ENCODE measurements at places on chromosomes 16 and 17.

DNA sequence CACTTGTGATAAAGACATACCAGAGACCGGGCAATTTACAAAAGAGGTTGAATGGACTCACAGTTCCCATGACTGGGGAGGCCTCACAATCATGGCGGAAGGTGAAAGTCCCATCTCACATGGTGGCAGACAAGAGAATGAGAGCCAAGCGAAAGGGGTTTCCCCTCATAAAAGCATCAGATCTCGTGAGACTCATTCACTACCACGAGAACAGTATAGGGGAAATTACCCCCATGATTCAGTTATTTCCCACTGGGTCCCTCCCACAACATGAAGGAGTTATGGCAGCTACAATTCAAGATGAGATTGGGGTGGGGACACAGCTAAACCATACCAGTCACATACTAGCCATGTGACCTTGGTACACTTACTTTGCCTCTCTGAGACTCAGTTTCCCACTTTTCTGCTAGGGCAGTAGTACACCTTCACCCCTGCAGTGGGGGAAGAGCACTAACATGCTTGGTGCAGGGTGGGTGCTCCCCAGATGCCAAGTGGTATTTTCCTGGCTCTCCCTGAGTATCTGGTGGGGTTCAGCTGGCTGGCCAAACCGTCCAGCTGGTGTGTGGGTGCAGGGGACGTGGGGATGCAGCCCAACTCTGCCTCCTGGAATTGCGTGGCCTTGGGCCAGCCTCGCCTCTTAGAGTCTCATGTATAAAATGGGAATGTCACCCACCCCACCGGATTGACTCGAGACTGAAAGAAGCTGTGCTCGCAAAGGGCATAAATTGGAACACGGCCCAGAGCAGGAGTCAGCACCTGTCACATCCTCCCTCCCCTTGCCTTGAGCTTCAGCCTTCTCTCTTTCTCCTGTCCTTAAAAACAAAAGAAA lies 364.1 kb downstream of the CPPED1 start:
- peak; percentile 16 for DNase-seq

DNA sequence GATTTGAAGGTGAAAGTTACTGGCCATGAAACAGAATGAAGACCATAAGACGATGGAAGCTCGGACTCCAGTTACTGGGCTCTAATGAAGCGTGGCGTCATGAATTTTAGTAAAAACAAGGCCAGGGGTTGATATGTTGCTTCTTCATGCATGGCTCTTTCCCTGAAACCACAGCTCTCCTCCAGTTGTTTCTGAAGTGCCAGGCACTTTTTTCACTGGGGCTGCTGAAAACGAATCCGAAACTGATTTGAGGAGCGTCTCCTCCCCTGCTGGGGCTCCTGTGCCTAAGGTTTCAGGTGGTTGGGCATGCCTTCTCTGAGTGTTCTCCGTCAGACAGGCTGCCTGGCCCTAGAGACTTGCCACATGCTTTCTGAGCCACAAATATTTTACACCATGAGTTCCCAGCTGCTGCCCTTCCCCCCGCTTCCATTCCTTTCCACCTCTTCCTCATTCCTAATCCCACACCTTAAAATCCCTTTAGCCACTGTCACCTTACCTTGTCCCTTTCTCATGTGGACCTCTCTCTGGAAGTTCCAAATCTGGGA lies 3.7 kb upstream of the MYL4 start:
- peak; percentile 60 for DNase-seq

DNA sequence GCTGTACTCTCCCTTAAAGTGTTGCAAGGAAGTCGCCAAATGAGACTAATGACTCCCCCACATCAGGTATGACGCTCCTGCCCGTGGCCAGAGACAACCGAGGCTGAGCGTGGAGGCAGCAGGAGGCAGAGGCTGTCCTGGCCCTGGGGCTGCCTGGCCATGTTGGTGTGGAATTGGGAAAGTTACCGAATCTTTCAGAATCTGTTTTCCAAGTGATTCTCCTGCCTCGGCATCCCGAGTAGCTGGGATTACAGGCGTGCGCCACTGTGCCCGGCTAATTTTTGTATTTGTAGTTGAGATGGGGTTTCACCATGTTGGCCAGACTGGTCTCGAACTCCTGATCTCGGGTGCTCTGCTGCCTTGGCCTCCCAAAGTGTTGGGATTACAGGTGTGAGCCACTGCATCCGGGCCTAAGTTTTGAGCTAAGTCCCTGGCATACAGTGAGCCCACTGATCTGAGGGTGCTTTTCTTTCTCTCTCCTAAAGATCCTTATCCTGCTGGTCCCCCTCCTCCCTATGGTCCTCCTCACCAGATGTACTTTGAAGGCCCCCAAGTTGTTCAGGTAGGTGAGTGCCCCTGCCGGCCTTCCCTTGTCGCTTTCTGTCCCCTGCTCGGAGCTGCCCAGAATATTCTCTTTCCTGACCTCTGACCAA lies 700 bp downstream of the LITAFD start:
- no peak for DNase-seq

DNA sequence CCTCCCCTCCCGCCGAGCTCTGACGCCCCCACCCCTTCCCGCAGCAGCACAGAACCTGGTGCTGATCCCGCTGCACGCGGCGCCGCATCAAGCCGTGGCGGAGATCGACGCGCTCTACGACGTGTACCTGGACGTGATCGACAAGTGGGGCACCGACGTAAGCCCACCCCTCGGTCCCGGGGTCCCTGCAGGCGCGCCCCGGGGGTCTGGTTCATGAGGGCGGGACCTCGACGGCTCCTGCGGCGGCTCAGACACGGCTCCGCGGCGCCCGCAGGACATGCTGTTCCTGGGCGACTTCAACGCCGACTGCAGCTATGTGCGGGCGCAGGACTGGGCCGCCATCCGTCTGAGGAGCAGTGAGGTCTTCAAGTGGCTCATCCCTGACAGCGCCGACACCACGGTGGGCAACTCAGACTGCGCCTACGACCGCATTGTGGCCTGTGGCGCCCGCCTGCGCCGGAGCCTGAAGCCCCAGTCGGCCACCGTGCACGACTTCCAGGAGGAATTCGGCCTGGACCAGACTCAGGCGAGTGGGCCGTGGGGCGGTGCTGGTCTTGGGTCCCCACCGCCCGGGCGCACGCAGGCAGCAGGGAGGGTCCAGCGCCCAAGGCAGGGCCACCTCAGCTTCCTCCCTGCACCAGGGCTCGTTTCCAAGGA lies 1.4 kb downstream of the DNASE1L2 start:
- DNase-seq: no peak

GRCh38 chr17:36095992-36096391 lies 6.0 kb upstream of the CCL3 start:
- no peak for DNase-seq

DNA sequence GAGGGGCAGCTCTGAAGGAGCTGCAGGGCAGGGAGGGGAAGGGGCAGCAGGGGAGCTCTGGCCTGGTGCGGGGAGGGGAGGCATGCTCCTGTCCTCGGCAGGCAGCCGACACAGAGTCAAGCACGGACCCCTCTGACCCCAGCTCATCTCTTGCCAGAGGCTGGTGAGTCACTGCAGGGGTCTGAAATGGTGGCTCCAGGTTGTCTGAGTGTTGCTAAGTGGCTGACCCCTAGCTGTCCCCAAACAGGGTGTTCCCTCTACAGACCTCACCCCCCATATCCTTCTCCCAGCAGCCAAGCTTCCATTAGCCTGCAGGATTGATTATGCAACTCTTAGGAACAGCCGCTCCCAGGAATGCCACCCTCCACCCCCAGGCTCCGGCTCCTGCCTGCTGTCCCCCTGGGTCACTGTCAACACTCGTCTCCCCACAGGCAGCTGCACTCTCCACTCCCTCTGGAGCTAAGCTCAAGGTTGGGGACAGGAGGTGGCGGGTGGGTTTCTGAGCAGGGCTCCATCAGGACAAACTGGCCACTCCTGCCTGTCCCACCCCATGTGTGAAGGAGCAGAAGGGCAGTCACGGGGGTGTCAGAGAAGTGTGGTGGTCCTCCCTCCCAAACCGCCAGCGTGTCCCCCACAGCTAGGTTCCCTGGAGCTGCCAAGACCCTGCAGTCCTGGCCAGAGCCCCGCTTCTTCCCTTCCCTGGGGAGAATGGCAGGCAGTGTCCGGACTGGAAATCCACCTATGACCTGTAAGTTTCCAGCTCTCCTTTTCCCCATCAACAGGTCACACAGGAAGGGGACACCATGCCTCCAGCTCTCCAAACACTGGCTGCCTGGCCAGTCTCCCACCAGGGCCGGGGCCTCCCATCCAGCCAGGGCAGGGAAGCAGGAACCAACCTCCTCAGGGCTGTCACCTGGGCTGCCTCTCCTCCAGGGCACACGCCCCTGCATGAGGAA lies 1.0 kb downstream of the MYLK3 start:
- no peak for DNase-seq

- no peak for DNase-seq
Observed at GRCh38 chr17:46877466-46877865, 26.1 kb downstream of the WNT9B start.

GRCh38 chr16:25081702-25082101 lies 29.8 kb upstream of the LCMT1 start:
- no peak for DNase-seq

DNA sequence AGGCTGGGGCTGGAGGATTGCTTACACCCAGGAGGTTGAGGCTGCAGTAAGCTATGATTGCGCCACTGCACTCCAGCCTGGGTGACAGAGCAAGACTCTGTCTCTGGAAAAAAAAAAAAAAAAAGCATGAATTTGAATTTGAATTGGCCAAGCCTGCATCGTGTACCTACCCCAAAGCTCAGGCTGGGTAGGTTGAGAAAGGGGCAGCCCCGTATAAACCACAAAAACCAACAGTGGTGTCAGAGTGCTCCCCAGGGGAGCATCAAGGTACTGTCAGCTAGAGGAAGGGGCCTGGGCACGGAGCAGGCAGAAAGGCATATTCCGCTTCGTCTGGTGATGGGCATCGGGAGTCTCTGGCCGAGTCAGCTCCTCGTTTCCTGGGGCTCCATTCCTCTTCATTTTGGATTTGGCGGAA lies 40.9 kb downstream of the RAP1GAP2 start:
- peak; percentile 32 for DNase-seq

DNA sequence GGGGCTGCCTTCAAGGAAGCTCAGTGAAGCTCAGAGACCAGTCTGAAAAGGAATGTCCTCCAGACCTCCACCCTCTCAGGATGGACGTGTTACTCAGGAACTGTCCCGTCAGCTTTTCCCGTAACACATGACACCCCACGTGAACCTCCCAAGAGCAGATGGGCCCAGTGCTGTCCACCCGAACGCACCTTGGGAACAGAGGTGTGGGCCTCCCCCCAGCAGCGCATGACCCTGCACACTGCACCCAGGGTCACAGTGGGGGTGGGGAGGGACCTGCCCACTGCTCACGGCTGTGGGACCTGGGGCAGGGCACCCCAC lies 21.9 kb downstream of the SLC7A5 start:
- no peak for DNase-seq

GRCh38 chr17:13311306-13311705 lies 290.4 kb downstream of the HS3ST3A1 start:
- DNase-seq: no peak

DNA sequence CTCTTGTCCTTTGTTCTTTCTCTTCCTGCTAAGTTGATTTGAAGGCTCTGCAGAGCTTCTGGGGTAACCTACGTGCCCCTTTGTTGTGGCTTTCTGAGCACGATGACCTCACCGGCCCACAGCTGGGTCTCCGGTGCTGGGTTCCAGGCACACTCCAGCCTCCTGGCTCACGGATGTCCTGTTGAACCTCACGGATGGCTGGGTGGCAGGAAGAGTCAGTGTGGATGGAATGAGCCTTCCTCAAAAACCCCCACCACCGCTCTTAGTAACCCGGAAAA lies 116.0 kb downstream of the SOCS1 start:
- DNase-seq: peak; percentile 28

GRCh38 chr17:45092911-45093430 lies 31.9 kb downstream of the NMT1 start:
- no peak for DNase-seq

- no peak for DNase-seq
Observed at GRCh38 chr17:291587-291986, 61.0 kb downstream of the RPH3AL start.

DNA sequence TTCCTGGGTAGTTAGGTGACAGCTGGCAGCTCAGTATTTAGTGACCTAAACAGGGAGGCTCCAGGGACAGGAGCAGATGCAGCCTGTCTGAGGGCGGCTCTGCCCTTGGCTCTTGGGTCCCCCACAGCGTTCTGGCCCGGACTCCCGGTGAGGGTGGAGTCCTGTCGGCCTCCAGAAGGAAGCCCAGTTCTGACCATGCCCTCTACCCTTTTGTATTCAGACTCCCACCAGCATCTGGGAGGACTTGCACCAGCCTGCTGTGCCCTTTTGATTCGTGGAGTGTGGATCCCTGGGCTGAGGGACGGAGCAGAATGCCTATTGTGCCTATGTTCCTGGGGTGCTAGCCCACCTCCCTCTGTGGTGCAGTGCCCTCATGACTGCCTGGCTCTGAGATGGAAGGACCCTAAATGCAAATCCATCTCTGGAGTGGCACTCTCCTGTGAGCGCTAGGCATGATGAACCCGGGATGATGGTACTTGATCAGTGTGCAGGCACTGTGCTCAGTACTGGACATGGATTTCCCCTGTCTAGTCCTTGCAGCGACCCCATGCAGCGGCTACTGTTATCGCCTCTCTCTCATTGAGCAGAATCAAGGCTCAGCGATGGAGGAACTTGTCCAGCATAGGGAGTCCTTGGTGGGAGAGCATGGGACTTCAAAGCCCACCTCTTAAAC lies 123.1 kb downstream of the SNX29 start:
- no peak for DNase-seq

GRCh38 chr17:77803726-77804125 lies 154.8 kb upstream of the TNRC6C start:
- no peak for DNase-seq
